ENCODE measurements at places on chromosomes 6 and 20. TPM values are rescaled to one million over a fixed set of nuclear protein-coding genes. Genes with fewer than 3 reads are reported as not detected.

The PTGIS gene
- 35.5 TPM for polyA plus RNA-seq

- no peak for DNase-seq
Observed at GRCh38 chr6:45650524-45651135, 272.9 kb upstream of the SUPT3H start.

GRCh38 chr20:29408034-29408695, 1849.3 kb upstream of the DEFB115 start:
- no peak for DNase-seq

The PACRG gene
- polyA plus RNA-seq = 10.9 TPM

The TOP1 gene
- 117 TPM for polyA plus RNA-seq

DNA sequence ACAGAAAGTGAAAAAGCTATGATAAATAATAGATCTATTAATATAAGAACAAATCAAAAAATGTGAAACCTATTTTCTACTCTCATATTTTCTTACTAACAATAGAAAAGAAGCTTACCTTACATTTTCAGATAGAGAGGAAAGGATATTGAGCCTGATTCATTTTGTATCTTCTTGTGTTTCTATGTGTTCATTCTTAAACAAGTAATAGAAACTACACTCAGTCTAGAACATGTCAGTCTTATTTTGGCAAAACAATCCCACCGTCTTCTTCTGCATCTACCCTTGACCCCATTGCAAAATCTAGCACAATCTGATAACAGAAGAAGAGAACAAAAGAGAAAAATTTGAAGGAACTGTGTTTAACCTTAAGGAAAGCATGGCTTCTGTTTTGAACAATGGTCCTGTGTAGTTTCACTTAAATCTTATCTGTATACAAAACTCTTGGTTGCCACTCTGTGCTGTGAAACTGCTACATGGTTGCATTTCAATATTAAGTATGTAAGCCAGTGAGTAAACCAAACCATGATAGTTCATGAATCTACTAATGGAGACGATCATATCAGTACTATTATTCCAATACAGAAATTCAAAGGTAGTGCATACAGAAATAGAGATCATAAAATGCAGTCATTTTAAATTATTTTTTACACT, 69.5 kb upstream of the LGSN start:
- no peak for DNase-seq

- no peak for DNase-seq
Observed at GRCh38 chr6:55839080-55839479, 36.3 kb downstream of the BMP5 start.

GRCh38 chr6:156748504-156748903, 28.7 kb upstream of the ARID1B start:
- DNase-seq = no peak

The CGAS gene
- 3.2 TPM for polyA plus RNA-seq

GRCh38 chr6:150567380-150567779, 32.3 kb upstream of the PLEKHG1 start:
- DNase-seq = no peak

DNA sequence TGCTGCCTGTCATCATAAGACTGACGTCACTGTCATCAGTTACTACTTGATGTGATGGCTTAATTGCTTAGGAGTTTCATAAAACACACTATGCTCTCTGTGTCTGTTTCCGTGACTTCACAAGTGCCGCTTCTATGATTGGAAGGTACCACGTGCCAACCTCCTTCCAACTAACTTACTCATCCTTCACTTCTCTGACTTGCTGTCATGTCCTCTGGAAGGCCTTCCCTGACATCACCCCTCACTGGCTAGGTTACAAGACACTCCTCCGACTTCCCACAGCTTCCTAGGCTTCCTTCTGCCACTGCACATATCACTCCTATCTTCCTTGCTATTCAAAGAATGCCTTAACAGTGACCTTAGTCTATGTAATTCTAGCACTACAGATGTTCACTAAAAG, 20.4 kb downstream of the SERINC3 start:
- no peak for DNase-seq

DNA sequence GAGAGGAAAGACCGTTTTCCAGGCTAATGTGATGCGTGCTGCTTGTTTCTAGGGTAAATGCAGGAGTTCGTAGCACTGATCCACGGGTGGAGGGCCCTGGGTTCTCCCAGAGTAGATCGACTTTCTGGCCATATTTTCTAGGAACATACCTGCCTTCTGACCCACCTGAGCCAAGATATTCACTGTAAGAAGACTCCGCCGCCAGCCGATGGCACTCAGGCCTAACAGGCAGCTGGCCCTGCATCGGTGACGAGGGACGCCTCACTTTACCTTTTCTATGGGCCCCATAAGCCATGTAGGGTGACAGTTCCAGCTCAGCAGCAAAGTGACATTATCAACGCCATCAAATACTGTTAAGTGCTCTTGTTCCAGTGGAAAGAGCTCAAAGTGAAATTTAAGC, 30.2 kb upstream of the FRMD1 start:
- no peak for DNase-seq

The CHRNA4 gene
- 14.7 TPM for polyA plus RNA-seq

- DNase-seq = no peak
Observed at GRCh38 chr6:167501831-167502385, 177.0 kb downstream of the TTLL2 start.
